AG04449 (cell line): ENCODE measurements at places on chromosomes 11 and 22.
A peak's percentile ranks its signal among the peaks of the same experiment; 100 is the strongest.

DNA sequence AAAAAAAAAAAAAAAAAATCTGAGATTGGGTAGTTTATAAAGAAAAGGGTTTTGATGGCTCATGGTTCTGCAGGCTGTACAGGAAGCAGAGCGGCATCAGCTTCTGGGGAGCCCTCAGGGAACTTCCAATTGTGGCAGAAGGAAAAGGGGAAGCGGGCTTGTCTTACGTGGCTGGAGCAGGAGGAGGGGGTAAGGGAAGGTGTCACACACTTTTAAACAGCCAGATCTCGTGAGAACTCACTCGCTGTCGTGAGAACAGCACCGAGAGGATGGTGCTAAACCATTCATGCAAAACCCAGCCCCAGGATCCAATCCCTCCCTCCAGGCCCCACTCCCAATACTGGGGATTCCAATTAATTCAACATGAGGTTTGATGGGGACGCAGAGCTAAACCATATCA, 806.2 kb downstream of the TBC1D22A start:
- no peak for DNase-seq

DNA sequence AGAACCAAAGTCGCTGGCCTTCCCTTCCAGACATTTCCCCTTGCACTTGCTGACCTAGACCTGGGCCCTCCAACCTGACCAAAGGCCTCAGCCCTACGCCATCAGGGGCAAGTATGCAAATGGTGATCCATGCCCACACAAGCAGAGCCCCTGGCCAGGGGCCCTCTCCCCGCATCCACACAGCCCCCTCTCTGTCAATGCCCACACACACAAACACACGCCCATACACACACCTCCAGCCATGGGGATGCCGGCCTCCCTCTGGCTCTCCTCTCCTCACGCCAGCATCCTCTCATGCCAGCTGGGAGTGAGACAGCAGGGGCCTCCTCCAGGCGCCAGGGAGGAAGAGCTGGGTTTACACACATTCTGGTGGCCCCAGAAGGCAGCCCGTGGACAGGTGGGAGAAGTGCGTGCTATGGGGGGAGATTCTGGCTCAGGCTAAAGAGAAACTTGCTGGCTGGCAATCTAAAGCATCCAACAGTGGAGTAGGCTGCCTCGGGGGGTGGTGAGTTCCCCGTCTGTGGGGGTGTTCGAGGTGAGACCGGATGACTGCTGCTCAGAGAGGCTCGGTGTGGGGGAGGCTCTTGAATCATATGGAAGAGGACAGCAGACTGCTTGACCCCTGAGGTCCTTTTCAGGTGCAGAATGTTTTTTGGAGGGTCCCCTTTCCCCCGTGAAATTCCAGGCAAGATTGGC, 4.8 kb downstream of the NRXN2 start:
- DNase-seq = no peak

- no peak for DNase-seq
Measured at GRCh38 chr11:96095884-96096303, 172.0 kb upstream of the MTMR2 start.

DNA sequence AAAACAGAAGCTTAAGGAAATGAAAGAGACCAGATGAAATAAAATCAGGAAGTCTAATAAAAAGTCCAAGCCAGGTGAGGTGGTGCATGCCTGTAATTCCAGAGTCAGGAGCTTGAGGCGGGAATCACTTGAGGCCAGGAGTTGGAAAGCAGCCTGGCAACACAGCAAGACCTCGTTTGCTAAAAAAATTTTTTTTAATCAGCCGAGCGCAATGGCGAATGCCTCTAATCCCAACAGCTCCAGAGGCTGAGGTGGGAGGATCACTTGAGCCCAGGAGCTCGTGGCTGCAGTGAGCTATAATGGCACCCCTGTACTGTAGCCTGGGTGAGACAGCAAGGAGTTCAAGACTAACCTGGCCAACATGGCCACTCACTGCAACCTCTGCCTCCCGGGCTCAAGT, 8.0 kb downstream of the RAB6A start:
- DNase-seq = no peak

DNA sequence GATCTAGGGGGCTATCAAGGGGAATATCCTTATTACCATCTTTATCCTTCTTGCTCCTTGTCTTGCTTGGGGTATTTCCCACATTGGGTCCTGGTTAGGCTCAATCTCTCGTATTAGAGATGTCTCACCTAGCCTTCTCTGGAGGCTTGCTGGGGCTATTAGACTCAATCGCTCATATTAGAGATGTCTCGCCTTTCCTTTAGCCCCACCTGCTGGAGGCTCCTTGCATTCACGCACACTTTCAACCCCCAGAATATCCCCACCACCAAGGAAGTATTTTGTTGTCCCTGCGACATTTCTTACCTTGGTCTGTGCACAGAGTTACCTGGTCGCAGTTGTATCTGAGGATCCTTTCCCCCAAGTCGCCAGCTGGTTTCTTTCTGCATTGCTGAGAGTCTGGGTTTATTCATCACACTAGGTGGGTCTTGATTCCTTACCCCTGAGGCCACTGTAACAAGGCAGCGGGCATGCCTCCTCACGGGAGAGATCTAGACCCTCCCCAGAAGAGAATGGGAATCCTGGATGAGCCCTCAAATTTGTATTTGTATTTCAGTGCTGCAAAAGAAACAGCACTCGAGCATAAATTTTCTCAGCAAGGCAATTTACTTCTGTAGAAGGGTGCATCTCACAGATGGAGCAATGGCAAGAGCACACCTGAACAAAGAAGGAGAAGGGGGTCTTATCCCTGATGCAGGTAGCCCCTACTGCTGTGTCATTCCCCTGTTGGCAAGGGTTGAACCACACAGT, 15.9 kb upstream of the HYLS1 start:
- no peak for DNase-seq

GRCh38 chr11:14669499-14669898, 25.9 kb downstream of the PDE3B start:
- DNase-seq = no peak

GRCh38 chr11:64784813-64785581, 6.7 kb upstream of the SF1 start:
- DNase-seq = no peak

DNA sequence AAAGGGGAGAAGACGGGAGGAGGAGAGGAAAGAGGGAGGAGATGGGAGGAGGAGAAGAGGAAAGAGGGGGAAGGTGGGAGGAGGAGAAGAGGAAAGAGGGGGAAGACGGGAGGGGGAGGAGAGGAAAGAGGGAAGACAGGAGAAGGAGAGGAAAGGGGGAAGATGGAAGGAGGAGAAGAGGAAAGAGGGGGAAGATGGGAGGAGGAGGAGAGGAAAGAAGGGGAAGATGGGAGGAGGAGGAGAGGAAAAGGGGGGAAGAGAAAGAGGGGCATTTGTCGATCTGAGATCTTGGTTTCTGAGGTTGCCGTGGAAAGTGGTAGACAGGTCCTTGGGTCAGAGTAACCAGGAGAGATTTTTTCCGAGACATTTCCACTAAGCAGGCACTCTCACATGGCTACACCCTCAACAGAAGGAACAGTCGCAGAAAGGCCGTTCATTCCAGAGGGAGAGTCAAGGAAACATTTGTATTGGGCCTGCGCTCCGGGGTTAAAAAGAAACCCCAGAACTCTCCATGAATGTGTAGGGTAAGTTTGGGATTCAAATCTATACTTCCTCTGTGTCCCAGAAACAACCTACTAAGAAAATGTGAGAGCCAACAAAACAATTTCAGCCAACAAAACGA, 39.8 kb upstream of the CARS1 start:
- DNase-seq = no peak

- DNase-seq = peak; percentile 78
Measured at GRCh38 chr22:46069521-46070214, 80.7 kb upstream of the PPARA start.

- no peak for DNase-seq
Measured at GRCh38 chr11:118640332-118641154, 33.1 kb downstream of the PHLDB1 start.

DNA sequence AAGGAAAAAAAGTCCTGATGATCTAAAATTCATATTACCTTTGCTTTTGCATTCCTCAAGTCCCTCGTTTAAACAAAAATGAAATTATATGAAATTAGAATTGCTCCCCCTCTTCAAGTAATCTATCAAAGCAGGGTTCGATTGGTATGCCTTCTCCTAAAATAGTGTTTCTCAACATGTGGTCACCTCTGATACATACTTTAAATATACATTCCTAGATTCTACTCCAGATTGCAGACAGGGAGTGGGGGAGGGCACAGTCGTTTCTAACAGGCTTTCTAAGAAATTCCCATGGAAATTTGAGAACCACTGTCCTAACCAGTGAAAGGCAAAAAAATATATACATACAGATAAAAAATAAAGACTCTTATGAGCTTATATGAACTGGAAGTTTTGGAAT, 22.6 kb upstream of the IRAG1 start:
- DNase-seq = peak; percentile 23

GRCh38 chr11:103924166-103925013, 112.0 kb upstream of the DDI1 start:
- no peak for DNase-seq

DNA sequence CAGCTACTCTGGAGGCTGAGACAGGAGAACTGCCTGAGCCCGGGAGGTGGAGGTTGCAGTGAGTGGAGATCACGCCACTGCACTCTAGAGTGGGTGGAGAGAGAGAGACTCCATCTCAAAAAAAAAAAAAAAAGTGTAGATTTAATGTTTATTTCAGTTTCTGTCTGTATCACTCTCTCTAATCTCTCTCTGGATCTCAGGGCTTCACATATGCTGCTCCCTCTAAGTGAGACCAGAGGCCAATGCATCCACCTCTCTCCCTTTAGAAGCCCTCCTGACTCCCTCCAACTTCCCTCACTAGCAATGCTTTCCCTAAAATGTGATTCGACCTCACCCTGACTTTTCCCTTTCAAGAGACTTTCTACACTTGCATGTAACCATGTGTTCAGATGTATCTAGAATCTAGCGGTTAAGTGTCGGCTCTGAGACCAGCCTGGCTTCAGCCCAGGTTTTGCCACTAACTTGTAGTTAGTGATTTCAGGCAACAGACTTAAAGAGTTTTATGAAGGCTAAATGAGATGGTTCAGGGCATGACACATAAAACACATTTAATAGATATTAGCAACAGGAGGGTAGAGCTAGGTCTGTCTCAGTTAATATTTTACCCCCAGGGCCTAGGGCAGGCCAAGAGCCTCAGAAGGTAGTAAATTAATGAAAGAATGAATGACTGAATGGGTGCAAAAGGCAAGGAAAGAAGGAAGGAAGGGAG, 364.3 kb downstream of the LARGE1 start:
- DNase-seq = no peak

GRCh38 chr11:12159351-12160099, 49.1 kb downstream of the MICAL2 start:
- DNase-seq = peak; percentile 81

DNA sequence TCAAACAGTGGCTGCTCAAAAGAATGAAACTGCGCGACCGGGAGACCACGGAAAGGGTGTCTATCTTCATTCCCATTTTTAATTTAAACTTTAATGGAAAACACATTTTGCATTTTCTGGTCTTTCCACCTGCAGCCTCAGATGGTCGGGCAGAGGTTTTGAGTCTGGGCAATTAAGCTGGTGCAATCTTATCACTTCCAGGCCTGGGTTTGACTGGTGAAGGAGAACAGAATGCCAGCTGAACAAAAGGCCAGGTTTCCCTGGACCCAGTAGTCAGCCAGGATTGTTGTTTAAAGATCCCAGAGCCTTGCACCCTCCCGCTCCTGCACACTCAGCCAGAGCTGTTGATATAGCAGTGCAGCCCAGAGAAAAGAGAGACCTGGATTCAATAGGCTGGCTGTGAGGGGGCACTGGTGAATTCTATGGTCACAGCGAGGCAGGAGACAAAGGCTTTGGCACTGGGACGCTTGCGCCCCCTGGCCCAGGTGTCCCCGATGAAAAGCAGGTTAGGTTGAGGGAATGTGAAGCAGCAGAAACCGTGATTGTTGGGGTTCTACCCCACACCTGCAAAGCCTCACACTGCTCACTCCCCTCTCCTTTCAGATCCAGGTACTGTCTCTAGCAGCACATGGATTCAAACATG, 83.6 kb downstream of the FLI1 start:
- no peak for DNase-seq

GRCh38 chr11:94775567-94776327, 7.6 kb downstream of the AMOTL1 start:
- no peak for DNase-seq

- DNase-seq = no peak
Measured at GRCh38 chr11:85652786-85653447, 5.2 kb downstream of the TMEM126A start.

DNA sequence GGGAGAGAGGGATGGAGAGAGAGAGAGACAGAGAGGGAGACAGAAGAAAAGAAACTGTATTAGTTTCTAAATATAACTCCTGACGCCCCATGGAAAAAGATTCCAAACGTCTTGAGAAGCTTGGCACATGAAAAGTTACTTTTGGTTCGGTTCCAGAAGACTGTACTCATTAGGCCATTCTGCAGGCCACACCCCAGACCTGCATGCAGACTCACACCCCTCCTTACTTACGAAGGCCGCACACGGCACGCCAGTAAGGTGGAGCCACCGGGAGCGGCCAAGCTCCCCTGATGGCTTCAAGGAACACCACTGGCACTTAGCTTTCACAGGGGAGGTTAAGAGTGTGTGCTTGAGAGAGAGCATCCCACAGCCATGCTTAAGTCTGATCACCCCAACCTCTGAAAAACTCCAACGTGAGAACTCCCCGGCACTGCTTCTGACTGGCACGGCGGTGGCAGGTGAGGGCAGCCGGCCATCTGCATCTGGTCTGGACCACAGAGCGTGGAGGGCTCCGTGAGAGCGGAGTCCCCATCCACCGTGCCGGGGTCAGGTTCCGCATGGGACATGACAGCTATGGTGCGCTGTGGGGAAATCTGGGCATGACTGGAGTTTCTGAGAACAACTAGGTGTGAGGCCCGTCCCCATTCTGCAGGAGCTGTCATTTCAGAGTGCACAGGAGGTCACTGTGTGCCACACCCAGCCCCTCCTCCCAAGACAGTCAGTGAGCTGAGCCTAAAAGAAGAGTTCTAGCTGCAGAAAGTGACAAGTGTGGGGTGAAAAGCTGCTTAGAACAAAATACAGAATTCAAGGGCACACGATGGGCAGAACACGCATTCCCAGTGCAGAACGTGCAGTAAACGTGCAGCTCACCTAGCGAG, 62.4 kb downstream of the MYH9 start:
- DNase-seq = peak; percentile 72
